Stimulated activated CD4-positive, alpha-beta T cell treated with anti-CD3 and anti-CD28 coated beads, Interleukin-1b, Interleukin-23, amount 100 ng/mL, for 24 hours (primary cell): ENCODE measurements at places on chromosomes 7 and 10.

- no peak for DNase-seq
Measured at GRCh38 chr7:135853499-135853898, 104.9 kb upstream of the FAM180A start.

DNA sequence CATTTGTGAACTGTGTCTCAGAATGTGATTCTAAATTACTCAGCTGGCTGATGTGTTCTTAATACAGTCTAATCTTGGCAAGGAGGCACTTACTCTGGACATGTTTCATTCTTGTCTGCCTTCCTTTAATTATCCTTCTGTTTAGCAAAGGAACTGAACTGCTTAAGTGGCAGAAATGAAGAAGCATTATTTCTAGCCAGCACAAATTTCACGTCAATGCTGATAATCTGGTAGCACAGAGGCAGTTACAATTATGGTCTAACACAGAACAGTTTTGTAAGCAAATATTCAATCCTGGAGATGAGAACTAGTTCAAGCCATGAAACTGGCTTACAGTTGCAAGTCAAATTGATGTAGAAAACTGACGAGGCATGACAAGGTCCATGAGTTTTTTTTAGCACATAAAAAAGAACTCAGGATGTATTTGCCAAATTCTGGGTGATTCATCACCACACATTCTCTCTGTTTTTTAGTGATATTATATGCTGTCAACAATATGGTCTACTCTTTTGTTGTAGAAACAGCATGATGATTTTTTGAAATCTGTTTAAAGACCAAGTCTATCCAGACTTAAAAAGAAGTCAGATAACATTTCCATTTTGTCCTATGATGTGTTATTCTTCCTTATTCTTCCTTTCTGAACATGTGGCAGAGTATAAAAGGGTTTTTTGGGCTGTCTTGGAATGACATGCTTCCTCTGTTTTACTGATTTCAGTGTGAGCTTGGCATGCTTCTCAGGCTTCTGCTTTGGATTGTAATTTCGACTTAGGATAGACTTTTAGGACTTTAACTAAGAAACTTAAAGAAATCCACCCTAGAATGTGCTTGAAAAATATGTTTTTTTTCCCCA lies 154.8 kb downstream of the DNAJB9 start:
- no peak for DNase-seq

DNA sequence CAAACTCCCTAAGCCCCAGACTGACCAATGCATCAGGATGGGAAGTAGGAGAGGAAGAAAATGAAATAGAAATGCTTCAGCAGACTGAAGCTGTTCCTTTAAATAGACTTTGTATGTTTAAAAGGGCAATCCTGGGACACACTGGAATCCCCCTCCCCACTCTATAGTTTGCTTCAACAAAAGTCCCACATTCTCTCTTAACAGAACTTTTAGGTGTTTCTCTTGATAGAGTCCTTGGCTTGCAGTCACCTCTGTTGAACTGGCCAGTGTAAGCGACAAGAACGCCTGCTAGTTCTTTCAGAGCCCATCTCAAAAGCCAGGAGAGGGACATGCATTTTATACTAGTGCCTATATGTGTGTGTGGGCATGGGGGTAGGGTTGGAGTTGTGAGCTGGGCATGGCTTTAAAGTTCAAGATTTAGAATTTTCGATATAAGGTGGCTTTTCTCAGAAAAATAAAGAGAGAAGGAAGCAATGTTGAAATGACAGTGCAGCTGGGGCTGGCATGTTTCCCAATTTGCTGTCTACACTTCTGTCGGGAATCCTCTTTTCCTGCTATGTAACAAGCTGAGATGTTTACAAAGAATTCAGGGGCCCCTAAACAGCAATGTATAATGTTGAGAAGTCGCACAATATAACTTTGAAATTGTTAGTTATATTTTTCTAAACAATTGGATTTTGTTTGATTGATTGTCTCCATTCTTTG lies 2.1 kb downstream of the TBX20 start:
- DNase-seq: no peak

- DNase-seq: no peak
Measured at GRCh38 chr10:48252354-48252650, 22.2 kb downstream of the FRMPD2 start.

GRCh38 chr7:150421831-150422230 lies 28.6 kb upstream of the GIMAP8 start:
- no peak for DNase-seq

GRCh38 chr10:16954280-16955030 lies 137.2 kb upstream of the RSU1 start:
- DNase-seq: no peak

DNA sequence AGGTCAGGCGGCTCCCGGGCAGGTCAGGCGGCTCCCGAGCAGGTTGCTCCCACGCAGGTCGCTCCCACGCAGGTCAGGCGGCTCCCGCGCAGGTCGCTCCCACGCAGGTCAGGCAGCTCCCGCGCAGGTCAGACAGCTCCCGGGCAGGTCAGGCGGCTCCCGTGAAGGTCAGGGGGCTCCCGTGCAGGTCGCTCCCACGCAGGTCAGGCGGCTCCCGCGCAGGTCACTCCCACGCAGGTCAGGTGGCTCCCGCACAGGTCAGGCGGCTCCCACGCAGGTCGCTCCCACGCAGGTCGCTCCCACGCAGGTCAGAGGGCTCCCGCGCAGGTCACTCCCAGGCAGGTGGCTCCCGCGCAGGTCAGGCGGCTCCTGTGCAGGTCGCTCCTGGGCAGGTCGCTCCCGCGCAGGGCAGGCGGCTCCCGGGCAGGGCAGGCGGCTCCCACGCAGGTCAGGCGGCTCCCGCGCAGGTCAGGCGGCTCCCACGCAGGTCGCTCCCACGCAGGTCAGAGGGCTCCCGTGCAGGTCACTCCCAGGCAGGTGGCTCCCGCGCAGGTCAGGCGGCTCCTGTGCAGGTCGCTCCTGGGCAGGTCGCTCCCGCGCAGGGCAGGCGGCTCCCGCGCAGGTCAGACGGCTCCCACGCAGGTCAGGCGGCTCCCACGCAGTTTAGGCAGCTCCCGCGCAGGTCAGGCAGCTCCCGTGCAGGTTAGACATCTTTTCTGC lies 30.7 kb downstream of the PTPRN2 start:
- DNase-seq: no peak

DNA sequence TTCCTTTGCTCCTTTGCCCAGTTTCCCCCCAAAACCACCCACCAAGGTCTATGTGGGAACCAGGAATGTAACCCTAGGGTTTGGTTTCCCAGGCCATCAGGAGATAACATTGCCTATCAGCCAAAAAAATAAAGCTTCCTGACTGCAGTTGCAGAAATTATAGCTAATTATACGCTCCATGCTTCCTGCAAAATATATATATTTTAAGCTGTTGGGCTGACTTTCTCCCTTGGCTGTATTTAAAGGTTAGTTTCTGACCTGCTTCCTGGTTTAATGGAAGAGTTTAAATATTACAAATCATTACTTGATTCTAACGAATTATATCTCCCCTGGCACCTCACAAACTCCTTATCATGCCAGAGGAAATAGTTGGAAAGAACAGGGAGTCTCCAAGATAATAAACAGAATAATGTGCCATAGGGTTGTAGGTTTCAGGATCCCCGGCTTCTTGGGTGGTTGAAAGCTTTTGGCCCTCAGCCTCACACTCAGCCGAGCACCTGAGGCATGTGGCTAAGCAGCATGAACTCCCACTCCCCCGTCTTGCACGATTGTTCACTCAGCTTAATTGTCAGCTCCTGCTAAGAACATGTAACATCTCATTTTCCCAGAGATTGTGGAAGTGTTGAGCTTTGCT lies 79.9 kb downstream of the FZD1 start:
- no peak for DNase-seq

DNA sequence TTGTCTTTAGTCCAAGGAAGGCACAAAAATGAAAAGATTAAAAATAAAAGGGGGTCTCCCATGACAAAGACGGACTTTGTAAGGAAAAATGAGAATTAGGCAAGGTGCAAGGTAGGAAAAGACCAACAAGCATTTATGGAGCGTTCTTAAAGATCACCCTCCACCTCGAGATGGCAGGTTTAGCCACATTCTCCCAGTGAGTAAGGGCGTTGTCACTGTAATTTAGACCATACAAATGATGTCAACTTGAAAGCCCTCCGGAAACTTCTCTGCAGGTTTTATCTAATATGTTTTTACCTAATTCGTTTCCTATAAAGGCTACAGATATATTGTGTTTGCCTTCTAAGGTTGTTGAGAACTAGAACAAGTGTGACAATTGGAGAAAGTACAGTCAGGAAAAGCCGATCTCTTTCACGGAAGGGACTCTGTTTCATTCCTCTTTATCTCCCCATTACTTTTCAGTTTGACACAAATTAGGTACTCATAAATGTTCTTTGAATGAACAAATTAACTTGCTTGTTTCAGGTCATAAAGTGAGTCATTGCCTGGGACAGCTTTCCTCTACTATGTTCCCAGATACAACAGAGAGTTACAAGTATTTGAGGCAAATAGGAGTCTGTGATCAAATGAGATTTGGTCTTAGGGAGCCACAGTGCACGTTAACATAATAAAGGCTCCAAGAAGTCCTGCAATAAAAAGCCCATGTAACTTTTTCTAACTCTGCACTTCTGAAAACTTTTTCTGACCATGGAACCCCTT lies 102.6 kb upstream of the HABP2 start:
- no peak for DNase-seq

GRCh38 chr10:227014-227413 lies 91.8 kb downstream of the ZMYND11 start:
- DNase-seq: no peak

DNA sequence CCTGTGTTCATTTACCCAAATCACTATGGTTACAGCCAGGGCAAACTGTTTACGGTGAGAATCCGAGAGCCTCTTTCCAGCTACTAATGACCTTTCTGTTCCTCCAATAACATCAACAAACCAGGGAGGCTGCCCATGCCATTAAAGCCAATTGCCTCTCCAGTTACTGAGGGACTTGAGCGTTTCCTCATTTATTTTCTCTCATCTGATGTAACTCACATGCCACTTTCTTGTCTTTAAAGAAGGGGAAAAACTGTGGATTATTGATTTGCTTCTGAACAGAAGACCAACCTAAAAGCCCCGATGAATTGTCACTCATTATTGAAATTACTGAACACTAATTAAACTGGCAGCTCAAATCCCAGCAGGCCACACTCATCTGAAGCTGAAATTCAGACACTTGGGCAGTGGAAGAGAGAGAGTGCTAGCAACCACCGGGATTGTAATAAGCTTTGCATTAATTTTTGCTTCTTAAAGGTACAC lies 595.8 kb upstream of the MKI67 start:
- DNase-seq: no peak

GRCh38 chr7:121752706-121753105 lies 120.3 kb upstream of the PTPRZ1 start:
- DNase-seq: no peak

GRCh38 chr7:46714904-46715303 lies 793.8 kb upstream of the IGFBP3 start:
- DNase-seq: no peak

DNA sequence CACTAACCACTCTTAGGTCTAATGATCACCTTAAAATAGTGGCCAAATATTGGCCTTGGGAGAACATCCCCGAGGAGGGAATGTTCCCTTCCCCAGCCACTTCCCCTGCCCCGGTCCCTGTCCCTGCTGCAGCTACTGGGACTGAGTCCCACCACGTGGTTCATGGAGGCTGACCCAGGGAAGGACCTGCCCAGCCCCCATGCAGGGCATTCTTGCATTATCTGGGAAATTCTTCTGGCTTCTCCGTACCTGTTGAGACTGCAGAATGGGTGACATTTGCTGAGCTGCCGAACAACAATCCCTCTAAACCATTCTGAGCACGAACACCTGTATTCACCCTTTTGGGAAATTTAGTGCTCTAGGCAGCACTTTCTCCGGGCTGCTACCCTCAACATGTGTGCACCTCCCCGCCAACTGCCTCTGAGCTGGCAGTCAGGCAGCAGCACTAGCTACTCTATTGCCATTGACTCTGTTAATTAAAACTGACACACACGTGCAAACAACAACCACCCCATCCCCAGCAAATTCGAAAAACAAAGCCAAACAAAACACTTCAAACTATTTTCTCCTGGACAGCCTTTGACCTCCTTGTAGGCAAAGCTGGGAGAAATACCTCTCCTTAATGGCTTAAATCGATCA lies 567.4 kb upstream of the MKI67 start:
- DNase-seq: no peak

GRCh38 chr7:155212301-155213015 lies 85.2 kb upstream of the INSIG1 start:
- DNase-seq: no peak

DNA sequence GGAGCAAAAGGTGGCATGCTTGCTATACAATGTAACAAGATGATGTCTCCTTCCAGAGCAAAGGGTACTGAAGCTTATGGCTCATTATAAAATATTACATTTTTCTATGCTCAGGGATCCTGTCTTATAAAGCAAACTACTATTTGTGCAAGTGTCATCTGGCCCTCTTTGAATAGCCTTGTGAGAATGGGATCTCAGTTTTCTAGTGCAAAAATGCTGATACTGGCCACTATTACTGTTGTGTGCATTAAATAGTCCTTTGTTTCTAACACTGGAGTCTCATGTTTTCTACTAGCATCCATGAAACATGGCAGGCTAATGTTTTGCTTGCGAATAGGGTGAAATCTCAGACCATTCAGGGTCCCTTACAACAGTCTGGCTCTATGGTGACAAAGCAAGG lies 823.0 kb downstream of the REEP3 start:
- no peak for DNase-seq

DNA sequence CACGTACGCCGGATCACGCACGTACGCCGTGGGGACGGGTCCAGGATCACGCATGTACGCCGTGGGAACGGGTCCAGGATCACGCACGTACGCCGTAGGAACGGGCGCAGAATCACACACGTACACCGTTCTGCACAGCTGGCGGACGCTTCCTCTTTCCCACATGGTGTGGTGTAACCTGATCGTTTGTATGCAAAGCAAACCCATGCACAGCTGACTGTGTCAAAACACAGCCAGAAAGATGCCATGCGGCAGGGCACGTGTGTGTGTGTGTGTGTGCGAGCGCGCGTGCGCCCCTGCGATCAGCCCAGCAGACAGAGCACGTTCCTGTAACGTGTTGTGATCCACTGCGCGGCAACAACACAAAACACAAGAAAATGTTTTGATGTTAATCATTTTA lies 573.6 kb downstream of the DNAJB6 start:
- DNase-seq: no peak

GRCh38 chr10:35040760-35041501 lies 49.2 kb downstream of the CUL2 start:
- DNase-seq: no peak

GRCh38 chr7:3196629-3197400 lies 104.2 kb upstream of the SDK1 start:
- DNase-seq: no peak

DNA sequence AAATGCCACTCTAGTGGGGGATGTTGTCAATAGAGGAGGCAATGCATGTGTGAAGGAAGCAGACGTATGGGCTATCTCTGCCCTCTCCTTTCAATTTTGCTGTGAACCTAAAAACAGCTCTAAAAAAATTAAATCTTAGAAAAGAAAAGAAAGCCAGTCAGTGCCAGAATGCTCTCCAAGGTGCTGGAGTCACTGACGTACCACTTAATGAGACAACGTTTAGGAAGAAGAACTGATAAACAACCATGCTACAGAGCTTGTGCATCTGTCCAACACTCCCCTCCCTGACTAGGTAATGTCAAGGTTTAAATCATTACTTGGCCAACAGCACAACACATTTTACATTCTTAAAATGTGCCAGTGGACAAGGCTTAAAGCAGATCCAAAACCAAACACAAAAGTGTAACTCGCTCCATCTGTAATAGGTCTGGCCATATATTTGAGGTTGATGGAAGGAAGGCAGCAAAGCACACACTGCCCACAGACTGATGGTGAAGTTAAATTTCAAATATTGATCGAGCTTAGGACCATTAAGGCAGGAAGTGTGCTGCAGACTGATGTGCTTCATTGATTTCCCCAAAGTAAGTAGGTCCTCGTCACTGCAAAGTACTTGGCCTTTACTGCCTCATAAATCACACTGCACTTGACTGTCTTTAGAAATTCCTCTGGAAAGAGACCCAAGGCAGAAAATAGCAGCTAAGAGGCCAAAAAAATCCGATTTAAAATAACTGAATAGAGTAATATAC lies 15.5 kb downstream of the ARMH3 start:
- DNase-seq: no peak
